ENCODE measurements at places on chromosomes 1 and 21. TPM values are rescaled to one million over a fixed set of nuclear protein-coding genes. Genes with fewer than 3 reads are reported as not detected.

ERO1B gene
- total RNA-seq: 20.8 TPM

- H3K4me3 ChIP-seq: no peak overlapping the region
- H3K27me3 ChIP-seq: no peaks in the 10 kb centered on the region
- H3K27ac ChIP-seq: no peak overlapping the region
- no peak for DNase-seq
Observed at GRCh38 chr1:198662821-198663220, 24.0 kb downstream of the PTPRC start.

RNU1-1 gene
- total RNA-seq: under 0.01 TPM

DNA sequence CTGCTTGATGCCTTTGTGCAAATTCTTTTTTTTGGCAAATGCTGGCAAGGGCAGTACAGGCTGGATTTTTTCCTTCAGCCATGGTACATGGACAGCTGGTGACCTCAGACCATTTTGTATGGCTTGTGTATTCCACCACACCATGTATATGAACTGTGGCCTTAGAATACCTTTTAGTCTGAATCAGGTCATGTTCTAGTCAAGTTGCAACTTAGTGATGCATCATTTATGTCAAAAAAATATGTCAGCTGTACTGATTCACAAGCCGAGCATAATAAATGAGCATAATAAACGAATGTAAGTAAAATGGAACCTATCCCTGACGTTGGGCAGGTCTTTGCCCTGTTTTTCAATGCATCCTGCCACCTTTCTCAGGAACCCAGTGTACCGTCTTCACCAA lies 219.7 kb upstream of the RUNX1 start:
- no peaks in the 10 kb centered on the region for H3K36me3 ChIP-seq
- no peaks in the 10 kb centered on the region for H3K27me3 ChIP-seq

GRCh38 chr1:64895500-64895899 lies 70.8 kb downstream of the JAK1 start:
- H3K36me3 ChIP-seq: no peaks in the 10 kb centered on the region
- no peak overlapping the region for H3K27ac ChIP-seq
- H3K27me3 ChIP-seq: no peaks in the 10 kb centered on the region
- no peak for DNase-seq
- H3K4me3 ChIP-seq: no peak overlapping the region

CHI3L1 gene
- 0.68 TPM for total RNA-seq

DNA sequence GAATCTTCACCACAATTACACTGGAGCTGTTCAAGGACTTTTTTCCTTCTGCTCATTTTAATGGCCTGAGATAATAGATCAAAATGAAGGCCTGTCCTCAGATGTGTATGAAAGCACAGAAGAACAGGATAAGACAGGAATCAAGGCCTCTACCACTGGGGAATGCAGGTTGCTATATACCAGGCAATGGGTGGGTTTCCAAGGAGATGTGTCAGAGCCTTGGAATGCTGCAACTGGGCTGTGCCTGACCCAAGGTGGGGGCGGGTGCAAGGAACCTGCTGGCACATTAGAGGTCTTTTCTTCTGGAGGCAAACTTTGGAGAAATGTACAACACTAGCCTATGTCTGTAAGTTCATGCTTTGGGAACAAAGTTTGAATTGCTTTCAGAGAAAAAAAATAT lies 21.7 kb upstream of the LAMC2 start:
- no peaks in the 10 kb centered on the region for H3K36me3 ChIP-seq
- no peaks in the 10 kb centered on the region for H3K27me3 ChIP-seq
- H3K4me3 ChIP-seq: no peak overlapping the region
- no peaks in the 10 kb centered on the region for H3K4me1 ChIP-seq
- no peak for DNase-seq
- no peak overlapping the region for H3K27ac ChIP-seq

GRCh38 chr1:21117597-21118001 lies 59.1 kb downstream of the EIF4G3 start:
- H3K4me1 ChIP-seq: no peaks in the 10 kb centered on the region
- no peak overlapping the region for H3K4me3 ChIP-seq
- H3K27ac ChIP-seq: no peak overlapping the region
- DNase-seq: no peak
- H3K36me3 ChIP-seq: peaks cover 2% of the 10 kb centered on the region

- H3K36me3 ChIP-seq: peaks cover 12% of the 10 kb centered on the region
- peak overlapping the region; percentile 72 for H3K4me3 ChIP-seq
- peaks cover 9% of the 10 kb centered on the region for H3K4me1 ChIP-seq
- peak overlapping the region; percentile 37 for H3K27ac ChIP-seq
- DNase-seq: no peak
Observed at GRCh38 chr1:154353460-154353904, 28.2 kb downstream of the ATP8B2 start.

DNA sequence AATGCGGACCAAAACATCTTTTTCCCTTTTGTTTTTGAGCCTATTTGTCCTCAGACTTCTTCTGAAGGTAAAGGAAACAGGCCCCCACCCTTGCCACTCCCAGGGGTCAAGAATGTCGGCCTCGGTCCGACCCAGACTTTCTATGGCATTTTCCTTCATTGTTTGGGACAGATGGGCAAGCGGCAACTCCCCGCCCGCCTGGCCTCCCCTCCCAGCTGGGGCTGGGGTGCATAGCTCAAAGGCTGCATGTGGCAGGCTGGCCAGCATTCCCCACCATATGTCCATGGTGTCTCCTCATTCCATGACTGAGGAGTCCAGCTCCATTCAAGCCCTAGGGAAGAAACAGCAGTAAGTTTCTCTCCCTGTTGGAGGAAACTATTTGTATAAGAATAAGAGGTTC lies 29.4 kb upstream of the TSPEAR start:
- DNase-seq: no peak
- no peaks in the 10 kb centered on the region for H3K27me3 ChIP-seq
- H3K4me1 ChIP-seq: no peaks in the 10 kb centered on the region
- H3K4me3 ChIP-seq: no peak overlapping the region
- H3K36me3 ChIP-seq: no peaks in the 10 kb centered on the region

S100A1 gene
- not detected for total RNA-seq

DNA sequence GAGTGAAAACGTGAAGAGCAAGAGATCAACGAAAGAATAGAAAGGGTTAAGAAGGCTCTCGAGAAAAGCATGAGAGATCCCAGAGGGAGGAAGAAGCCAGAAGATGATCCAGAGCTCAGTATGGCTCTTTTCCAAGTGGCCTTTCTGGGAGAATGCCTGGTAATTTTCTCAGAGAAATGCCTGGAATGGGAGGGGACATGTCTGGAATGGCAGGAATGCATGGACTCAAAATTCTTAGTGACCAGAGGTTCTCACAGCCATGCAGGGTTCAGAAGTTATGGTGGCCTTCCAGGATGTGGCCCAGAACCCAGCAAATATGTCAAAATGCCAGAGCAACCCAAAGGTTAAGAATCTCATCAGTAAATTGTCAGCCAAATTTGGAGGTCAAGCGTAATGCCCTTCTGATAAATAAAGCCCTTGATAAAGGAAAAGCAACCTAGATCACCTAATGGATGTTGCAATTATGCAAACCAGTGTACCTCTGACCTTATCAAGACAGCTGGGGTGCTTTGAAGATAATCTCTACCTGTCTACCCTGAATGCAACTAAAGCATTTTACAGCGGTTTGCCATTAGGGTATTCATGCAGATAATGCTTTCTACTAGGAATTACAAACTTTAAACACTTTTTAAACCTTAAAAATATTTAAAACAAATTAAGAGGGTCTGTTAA lies 53.1 kb downstream of the NBPF6 start:
- H3K4me3 ChIP-seq: no peak overlapping the region
- H3K27me3 ChIP-seq: no peaks in the 10 kb centered on the region
- DNase-seq: no peak
- no peaks in the 10 kb centered on the region for H3K36me3 ChIP-seq

ECM1 gene
- total RNA-seq: 22.8 TPM

AIRE gene
- not detected for total RNA-seq

All from thoracic aorta (tissue), 2 donors.